ENCODE measurements at places on chromosomes 2 and 18.

- no peak for DNase-seq
These were observed 17.8 kb upstream of the ASAP2 start for GRCh38 chr2:9188823-9189222.

DNA sequence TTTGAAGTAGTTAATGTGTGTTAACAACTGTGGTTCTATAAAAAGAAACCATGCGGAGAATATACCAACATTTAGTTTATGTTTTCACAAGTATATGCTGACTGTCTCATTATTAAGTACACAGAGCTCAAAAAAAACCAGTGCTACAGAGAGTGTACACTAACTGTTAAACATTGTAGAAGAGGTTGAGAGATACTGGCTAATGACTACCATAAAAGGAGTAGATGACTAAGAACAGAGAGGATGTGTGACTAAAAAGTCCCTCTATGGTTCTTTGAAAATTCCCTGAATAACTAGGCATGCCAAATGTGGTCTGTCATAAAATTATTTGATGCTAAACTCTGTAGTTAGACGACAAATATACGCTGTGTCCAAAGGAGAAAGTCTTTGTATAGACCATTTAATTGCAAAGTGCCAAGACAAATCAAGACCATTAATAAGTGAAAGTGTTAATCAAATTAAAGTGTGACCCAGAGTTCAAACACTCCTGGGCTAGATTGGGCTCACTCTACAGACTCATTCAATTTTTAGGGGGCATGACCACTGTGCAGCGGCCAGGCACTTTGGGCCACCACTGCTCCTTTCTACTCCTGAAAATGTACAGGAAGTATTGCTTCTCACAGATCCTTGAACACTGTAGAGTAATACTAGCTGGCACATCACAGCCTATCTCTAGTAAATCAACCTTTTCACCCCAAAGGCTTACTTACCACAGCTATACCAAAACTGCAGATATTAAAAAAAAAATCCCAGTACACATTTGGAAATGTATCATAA, 45.1 kb upstream of the SERTAD2 start:
- no peak for DNase-seq

DNA sequence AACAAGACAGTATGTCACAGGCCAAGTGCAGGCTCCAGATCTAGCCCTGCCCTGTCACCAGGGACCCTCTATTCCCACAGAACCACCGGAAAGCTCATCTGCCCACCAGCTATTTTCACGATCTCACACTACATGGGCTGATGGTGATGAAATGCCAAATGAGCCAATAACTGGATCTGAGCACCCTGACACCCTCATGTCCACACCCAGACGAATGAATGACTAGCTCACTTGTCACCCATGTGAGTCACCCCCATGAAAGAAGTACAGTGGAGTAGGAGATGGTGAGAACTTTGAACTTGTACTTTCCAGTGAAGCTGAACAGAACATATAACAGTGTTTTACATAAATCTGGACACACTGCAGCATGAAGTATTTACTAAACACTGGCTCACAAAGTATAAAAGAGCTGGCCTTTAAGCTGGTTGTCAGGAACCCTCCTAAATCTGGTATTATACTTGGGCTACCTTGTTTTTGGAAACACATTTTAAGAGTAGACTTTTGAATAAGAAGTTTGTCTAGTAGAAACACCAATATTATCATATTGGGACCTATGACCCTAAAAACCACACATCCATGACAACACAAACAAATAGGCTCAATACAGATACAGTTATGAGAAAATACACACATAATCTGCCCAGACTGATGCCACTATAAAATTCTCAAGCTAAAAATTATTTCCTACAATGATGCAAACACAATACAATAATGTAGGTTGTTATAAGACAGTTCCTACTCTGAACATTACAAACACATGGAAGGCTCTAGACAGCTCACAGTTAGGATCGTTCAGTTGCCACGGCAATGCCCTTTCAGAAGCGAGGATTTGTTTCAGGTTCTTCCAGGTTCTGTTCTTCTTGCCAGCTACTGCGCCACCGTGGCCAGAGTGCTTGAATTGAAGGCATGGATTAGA, 19.0 kb downstream of the INO80C start:
- no peak for DNase-seq

DNA sequence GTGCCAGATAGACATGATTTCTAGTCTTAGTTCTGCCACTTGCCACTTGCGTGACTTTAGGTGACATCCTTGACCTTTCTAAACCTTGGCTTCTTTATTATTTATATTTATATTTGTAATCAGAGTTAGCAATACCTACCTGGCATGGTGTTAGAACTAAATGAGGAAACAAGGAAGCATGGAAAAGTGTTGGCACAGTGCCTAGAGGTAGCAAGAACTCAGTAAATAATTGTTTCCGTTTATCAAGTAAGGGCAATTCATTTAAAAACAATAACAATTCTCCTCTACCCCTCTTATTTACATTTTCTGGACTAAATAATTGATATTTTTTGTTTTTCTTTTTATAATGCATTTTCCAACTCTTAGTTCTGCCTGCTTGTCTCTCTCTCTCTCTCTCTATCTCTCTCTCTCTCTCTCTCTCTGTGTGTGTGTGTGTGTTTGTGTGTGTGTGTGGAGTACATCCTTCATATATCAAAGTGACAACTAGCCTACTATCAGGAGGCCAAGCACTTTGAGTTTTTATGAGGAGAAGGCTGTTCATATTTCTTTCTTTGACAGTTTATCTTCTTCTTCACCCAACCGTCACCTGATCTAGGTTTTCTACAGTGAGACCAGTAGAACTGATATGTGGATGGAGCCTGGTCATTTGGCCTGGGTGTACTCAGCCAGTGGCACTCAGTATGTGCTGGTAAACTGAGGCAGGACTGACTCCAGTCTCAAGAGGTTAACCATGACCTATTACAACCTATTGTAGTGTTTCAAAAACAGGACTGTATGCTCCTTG, 134.5 kb downstream of the LRRTM1 start:
- DNase-seq, result no peak

GRCh38 chr2:45315861-45316260, 295.2 kb downstream of the SRBD1 start:
- no peak for DNase-seq

DNA sequence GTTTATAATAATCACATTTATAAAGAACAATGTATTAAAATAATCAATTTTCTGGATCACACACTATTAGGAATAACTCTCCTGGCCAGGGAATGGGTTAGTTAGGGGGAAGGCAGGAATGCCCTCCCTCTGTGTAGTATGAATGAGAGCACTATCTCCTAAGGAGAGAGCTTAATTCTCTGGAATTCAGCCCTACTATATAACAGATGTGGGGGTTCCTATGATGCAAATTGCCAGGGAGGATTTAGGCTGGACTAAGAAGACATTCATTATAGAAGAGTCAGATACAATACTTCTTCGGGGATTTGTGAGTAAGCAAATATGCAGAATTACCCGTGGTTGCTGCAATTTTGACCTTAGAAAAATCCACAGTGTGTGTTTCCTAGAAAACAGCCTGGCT, 250.1 kb upstream of the VRK2 start:
- no peak for DNase-seq

Measured in renal cortex interstitium (tissue), 15 donors.